K562 (cell line): ENCODE measurements at places on chromosomes 4 and X. TPM values are rescaled to one million over a fixed set of nuclear protein-coding genes. Genes with fewer than 3 reads are reported as not detected.

Gene OTUD5
- polyA plus RNA-seq: 80.4 and 87.7 TPM in 2 replicates

Gene TREX2
- 0.70 and 0.82 TPM in 2 replicates for polyA plus RNA-seq

Gene NPY2R
- polyA plus RNA-seq: not detected in 2 replicates

Gene MAGEA4
- 0.60 and 0.70 TPM in 2 replicates for polyA plus RNA-seq

Gene GAK
- polyA plus RNA-seq: 51.9 and 83.2 TPM in 2 replicates

Gene SYP
- 3.6 and 4.3 TPM in 2 replicates for polyA plus RNA-seq

Gene USP38
- polyA plus RNA-seq: 6.9 and 8.0 TPM in 2 replicates

Gene GPRIN3
- polyA plus RNA-seq: not detected in 2 replicates

Gene POF1B
- polyA plus RNA-seq: 0.01 and 0.07 TPM in 2 replicates

Gene GLRA2
- polyA plus RNA-seq: not detected in 2 replicates

Gene GAGE12D
- not detected in 2 replicates for polyA plus RNA-seq

Gene ARMCX2
- 0.63 TPM in 1 of 2 replicates, not detected in the other for polyA plus RNA-seq

Gene AKAP4
- 0.05 TPM in 1 of 2 replicates, not detected in the other for polyA plus RNA-seq

Gene PPEF2
- not detected in 2 replicates for polyA plus RNA-seq

Gene ELOVL6
- polyA plus RNA-seq: 46.0 and 77.8 TPM in 2 replicates

- DNase-seq: no peak
Observed at GRCh38 chr4:138832563-138832962, 183.0 kb upstream of the NOCT start.

- DNase-seq: no peak
Observed at GRCh38 chrX:109753256-109753655, 20.2 kb upstream of the ACSL4 start.

- no peak for DNase-seq
Observed at GRCh38 chr4:135777361-135777760, 1575.8 kb upstream of the PABPC4L start.

GRCh38 chr4:182447767-182448280, 204.6 kb downstream of the TENM3 start:
- no peak for DNase-seq

DNA sequence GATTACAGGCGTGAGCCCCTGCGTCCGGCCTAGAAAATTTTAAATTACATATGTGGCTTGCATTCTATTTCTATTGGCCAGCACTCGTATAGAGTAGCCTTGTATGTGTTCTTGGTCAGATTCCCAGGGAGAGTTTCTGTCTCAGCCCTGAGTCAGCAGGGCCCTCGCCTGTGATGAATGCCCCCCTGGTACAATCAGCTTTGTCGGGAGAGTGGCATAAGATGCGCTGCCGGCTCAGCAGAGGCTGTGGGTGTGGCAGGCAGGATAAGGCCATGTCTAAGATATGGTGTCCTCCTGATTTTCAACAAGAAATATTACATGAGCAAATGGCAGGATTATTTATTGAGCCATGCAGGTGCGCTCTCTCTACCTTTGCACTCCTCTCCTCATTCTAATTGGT, 1.6 kb upstream of the REELD1 start:
- no peak for DNase-seq

GRCh38 chrX:20265221-20265725, 1.4 kb downstream of the RPS6KA3 start:
- peak; percentile 70 for DNase-seq

GRCh38 chr4:153453402-153453801, 12.8 kb upstream of the TMEM131L start:
- DNase-seq: no peak

DNA sequence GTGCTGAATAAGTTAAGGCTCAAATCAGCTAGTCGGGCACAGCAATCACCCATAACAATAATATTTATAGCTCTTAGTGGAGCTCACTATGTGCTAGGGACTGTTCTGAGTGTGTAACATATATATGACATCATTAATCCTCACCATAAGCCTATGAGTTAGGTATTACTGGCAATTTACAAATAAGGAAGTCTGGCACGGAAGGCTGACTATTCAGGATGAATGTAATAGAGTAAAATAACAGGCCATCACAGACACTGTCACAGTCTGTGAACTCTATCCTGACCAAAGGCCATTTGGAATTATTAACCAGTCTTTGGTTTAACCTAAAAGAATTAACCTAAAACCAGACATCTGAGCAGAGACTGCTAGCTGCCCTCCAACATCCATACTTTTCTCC, 119.3 kb downstream of the C4orf51 start:
- no peak for DNase-seq

GRCh38 chr4:172708184-172708583, 460.4 kb upstream of the GALNT7 start:
- no peak for DNase-seq

DNA sequence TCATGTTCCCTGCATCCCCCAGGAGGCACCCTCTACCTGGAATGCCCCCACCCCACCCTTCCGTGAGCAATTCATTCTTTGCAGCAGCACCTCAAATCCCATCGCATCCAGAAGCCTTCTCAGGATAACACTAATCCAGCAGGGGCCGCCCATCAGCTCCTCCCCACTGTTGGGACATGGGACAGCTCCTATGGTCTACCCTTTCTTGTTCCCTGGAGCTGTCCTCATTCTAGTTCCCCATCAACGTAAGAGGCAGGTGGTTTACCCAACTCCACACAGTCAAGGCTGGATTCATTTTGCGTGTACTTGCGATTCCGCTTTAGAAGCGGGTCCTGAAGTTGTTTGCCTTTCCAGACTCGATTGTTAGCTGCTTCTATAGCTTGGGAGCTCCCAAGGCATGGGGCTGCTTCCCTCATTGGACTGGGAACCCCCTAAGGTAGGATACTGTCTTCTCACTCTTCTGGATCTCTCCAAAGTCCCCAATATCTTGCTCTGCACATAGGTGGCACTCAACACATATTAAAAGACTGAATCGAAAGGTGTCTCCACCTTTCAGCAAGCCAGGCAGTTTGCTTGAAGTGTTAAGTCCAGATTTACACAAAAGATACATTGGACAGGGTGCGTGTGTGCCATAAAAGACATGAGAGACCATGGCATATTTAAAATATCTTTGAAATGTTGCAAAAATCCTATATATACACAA, 942 bp upstream of the APLN start:
- no peak for DNase-seq

DNA sequence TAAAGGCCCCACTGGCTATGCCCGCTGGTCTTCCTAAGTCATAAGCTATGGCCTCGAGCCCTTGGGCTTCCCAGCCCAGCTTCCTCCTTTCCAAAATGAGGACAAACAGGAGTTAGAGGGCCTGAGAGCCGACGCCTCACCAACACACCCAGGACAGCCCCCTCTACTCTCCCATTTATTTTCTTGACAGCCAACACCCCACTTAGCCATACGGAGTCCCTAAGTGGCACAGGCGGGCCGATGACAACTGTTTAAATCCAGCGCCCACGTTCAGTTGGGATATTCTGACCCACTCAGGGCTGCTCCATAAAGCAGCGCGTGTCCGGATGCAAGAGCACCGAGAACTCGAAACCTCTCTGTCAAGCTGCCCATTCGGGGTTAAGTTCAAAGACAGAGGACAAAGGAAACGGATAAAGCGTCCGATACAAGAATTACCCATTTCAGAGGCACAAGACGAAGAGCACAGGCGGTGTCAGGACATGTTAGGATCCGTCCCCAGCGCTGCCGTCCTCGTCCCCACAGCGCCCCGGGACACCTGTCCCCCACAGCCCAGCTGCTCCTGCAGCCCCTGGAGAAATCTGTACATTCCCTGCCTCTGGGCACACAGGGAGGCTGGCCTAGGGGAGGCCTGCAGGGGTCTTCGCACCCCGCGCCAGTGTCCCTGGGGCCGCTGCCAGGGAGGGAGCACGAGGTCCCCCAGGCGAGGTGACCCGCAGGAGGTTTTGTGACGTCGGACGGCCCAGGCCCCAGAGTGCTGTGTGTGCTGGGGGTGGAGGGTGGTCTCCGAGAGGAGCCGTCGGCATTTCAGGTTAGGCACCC, 1.2 kb downstream of the PRKX start:
- DNase-seq: peak; percentile 15

GRCh38 chr4:44535981-44536380, 87.4 kb upstream of the KCTD8 start:
- no peak for DNase-seq

DNA sequence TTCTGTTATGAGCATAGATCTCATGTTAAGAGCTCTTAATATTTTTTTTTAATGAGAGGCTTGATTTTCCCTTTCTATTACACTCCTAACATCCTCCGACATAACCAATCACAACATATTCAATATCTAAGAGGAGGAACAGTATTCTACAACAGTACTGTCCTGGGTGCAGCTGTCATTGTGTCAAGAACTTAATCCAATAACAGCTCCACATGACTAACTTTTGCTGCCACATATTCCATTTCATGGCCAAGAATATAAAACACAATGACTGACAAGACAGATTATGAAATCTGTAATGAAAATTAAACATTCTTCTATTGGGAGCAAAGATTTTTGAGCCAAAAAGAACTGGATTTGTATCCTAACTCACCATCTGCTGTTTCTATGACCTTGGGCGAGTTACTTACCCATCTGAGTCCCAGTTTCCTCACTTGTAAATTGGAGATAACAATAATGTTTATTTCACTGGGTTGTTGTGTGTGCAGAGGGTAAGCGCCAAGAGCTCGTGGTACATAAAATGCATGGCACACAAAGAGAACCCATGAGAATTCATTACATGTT, 405.6 kb downstream of the SPRY1 start:
- no peak for DNase-seq
